ENCODE measurements at places on chromosomes 12 and 14. TPM values are rescaled to one million over a fixed set of nuclear protein-coding genes. Genes with fewer than 3 reads are reported as not detected.

DNA sequence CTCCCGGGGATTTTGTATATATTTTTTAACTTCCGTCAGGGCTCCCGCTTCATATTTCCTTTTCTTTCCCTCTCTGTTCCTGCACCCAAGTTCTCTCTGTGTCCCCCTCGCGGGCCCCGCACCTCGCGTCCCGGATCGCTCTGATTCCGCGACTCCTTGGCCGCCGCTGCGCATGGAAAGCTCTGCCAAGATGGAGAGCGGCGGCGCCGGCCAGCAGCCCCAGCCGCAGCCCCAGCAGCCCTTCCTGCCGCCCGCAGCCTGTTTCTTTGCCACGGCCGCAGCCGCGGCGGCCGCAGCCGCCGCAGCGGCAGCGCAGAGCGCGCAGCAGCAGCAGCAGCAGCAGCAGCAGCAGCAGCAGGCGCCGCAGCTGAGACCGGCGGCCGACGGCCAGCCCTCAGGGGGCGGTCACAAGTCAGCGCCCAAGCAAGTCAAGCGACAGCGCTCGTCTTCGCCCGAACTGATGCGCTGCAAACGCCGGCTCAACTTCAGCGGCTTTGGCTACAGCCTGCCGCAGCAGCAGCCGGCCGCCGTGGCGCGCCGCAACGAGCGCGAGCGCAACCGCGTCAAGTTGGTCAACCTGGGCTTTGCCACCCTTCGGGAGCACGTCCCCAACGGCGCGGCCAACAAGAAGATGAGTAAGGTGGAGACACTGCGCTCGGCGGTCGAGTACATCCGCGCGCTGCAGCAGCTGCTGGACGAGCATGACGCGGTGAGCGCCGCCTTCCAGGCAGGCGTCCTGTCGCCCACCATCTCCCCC, 777 bp downstream of the ASCL1 start:
- DNase-seq: peak; percentile 50
- no peak overlapping the region for H3K4me3 ChIP-seq
- H3K36me3 ChIP-seq: no peaks in the 10 kb centered on the region
- peaks cover 26% of the 10 kb centered on the region for H3K4me1 ChIP-seq

The MANSC4 gene
- not detected for total RNA-seq

DNA sequence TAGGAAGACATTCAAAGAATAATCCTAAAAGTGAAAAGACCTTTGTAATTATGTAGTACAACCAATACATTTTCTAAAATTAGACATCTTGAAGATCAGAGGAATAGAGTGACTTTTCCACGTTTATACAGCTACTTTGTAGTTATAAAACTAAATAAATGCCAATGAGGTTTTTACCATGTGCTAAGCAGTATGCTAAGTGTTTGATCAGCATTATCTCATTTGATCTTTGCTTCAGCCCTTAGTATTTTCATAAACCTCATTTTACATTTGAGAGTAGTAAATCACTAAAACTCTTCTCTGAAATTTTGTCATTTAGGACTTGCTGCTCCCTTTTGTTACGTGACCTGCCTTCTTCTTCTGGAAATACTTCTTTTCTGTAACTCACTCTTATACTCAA, 13.6 kb downstream of the MBIP start:
- H3K4me1 ChIP-seq: no peaks in the 10 kb centered on the region
- no peak for DNase-seq
- peak overlapping the region; percentile 16 for H3K27ac ChIP-seq
- peaks cover 53% of the 10 kb centered on the region for H3K36me3 ChIP-seq

- no peaks in the 10 kb centered on the region for H3K27me3 ChIP-seq
- no peak overlapping the region for H3K27ac ChIP-seq
- H3K4me1 ChIP-seq: peaks cover 18% of the 10 kb centered on the region
- H3K4me3 ChIP-seq: no peak overlapping the region
- DNase-seq: no peak
- no peaks in the 10 kb centered on the region for H3K36me3 ChIP-seq
These were observed 74.3 kb downstream of the FUT8 start for GRCh38 chr14:65486863-65487262.

DNA sequence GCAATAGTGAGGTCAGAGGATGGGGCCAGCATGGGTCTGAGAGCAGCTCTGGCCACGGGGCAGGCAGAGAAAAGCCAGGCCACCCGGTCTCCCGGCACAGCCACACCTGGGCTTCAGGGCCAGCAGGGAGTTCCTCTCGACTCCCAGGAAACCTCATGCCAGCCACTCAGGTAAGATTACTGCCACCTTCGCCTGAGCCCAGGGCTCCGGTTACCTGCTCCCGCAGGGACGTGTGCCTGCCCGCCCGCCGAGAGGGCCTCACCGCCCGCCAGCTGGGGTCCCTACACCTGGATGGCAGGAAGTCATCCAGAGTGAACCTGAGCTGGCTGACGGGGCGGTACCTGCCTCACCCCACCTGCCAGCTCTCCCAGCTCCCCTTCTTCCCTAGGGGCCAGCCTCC, 7.3 kb downstream of the JAG2 start:
- H3K27ac ChIP-seq: no peak overlapping the region
- no peaks in the 10 kb centered on the region for H3K4me1 ChIP-seq
- H3K27me3 ChIP-seq: no peaks in the 10 kb centered on the region
- DNase-seq: no peak
- no peaks in the 10 kb centered on the region for H3K36me3 ChIP-seq

The CMA1 gene
- total RNA-seq: not detected

The HOXC6 gene
- not detected for total RNA-seq

The FNTB gene
- 16.3 TPM for total RNA-seq

The FBRSL1 gene
- total RNA-seq: 9.2 TPM

- H3K4me1 ChIP-seq: no peaks in the 10 kb centered on the region
- no peaks in the 10 kb centered on the region for H3K27me3 ChIP-seq
- DNase-seq: no peak
- H3K36me3 ChIP-seq: no peaks in the 10 kb centered on the region
- H3K4me3 ChIP-seq: no peak overlapping the region
These were observed 24.9 kb downstream of the CRACR2A start for GRCh38 chr12:3727877-3728632.

DNA sequence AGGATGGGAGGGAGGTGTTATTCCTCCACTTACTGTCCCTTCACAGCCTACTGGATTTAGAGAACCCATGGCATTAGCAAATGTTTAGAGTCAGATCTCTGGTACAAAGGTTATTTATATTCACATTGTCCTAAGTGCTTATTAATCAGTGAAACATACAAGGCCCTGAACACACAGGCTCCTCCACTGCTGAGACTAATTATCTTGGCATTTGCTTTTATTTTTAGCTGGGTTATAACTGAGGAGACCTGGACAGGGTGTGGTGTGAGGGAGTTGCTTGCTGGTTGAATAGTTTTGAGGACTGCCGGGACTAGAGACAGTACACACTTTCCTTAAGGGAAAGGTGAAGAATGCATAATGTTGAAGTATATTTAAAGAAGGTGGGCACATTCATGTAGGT, 77.5 kb downstream of the FIGNL2 start:
- H3K27me3 ChIP-seq: no peaks in the 10 kb centered on the region
- H3K36me3 ChIP-seq: no peaks in the 10 kb centered on the region
- no peaks in the 10 kb centered on the region for H3K4me1 ChIP-seq
- no peak for DNase-seq
